A549 treated with dexamethasone at 1 μM for 4 hours (cell line): ENCODE measurements at places on chromosomes 16 and 17. TPM values are rescaled to one million over a fixed set of nuclear protein-coding genes. Genes with fewer than 3 reads are reported as not detected.

NGFR gene
- total RNA-seq: 0.70 to 1.4 TPM (median 0.92 TPM) in 5 replicates

CACNG5 gene
- 0.11 TPM in 1 of 5 replicates, not detected in the others for total RNA-seq

MPV17L gene
- total RNA-seq: 4.2 to 6.7 TPM (median 6.1 TPM) in 5 replicates

SULT1A2 gene
- total RNA-seq: 0.05 to 0.15 TPM (median 0.09 TPM) in 3 of 5 replicates, not detected in the others

PPY gene
- total RNA-seq: not detected in 5 replicates

SYT17 gene
- total RNA-seq: 9.9 to 12.4 TPM (median 11.5 TPM) in 5 replicates

PLLP gene
- total RNA-seq: 1.1 to 1.5 TPM (median 1.2 TPM) in 5 replicates

CMIP gene
- 91.3 to 146 TPM (median 128 TPM) in 5 replicates for total RNA-seq

AHSP gene
- not detected in 5 replicates for total RNA-seq

SSTR5 gene
- 0.30 to 0.64 TPM (median 0.54 TPM) in 5 replicates for total RNA-seq

ZNF286A gene
- total RNA-seq: 25.2 to 31.4 TPM (median 28.7 TPM) in 5 replicates

CIBAR2 gene
- 0.08 TPM in 1 of 5 replicates, not detected in the others for total RNA-seq

GGT6 gene
- total RNA-seq: not detected in 5 replicates

C17orf67 gene
- 1.5 to 2.3 TPM (median 1.8 TPM) in 5 replicates for total RNA-seq

PLSCR3 gene
- 36.7 to 50.6 TPM (median 41.6 TPM) in 5 replicates for total RNA-seq

TBC1D28 gene
- total RNA-seq: 0.29 TPM in 1 of 5 replicates, not detected in the others

ABI3 gene
- total RNA-seq: 0.05 to 0.09 TPM in 2 of 5 replicates, not detected in the others

MARF1 gene
- 6.9 to 14.3 TPM (median 11.0 TPM) in 5 replicates for total RNA-seq

PABPN1L gene
- not detected in 5 replicates for total RNA-seq
